ENCODE measurements at places on chromosomes 13 and 19.

- DNase-seq, result peak; percentile 72
These were observed at the start of gene TNFSF9 for GRCh38 chr19:6530386-6531162. TSS of gene TNFSF9 (plus strand) at chr19:6531026. CDS start at chr19:6531037, 11 bp downstream.

DNA sequence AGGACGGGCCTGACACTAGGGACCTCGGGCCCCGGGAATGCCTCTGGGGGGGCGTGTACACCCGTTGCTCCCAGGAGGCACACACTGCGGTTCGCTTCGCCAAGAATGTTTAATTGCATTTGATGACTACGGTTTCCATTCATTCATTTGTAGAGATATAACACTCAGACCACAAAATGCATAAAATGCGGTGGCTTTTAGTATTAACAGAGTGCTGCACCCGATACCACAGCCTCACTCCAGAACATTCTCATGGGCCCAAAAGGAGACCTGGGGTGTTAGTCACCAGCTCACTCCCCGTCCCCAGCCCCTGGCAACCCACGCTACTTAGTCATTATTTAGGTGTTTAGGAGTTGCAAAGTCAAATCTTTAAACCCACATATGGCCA, 21.8 kb downstream of the HCN2 start:
- DNase-seq, result peak; percentile 40

DNA sequence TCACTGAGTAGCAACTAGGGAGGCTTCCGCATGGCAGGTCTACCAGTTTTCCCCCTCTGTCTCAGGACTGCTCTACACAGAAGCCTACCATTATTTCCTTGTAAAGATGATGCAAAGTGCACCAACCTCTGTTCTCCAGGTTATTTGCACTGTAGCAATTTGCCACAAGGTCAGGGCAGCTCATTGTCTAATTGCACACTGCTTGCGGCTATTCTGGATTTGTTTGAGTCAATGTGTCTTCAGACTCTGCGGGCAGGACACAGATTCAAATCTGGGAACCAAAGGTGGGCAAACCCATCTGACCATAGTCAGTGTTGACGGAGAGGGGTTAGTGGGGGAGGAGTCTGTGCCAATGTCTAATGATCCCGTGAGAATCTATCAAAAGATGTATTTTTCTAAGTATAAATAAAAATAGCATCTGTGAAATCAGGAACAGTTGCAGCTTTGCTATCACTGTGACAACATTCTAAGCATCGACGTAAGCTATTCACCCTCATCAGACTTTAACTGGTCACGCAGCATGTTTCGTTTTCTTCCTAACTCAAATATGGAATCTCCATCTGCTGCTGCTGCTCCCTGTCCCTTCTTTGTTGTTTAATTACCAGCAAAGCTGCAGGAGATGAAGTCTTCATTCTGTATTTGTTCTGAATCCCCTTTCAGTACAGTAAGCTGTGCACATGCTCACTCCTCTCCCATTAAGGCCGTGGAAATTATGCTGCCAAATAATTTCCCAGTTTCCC, 26.4 kb downstream of the CYSLTR2 start:
- no peak for DNase-seq

- DNase-seq, result no peak
These were observed 8.3 kb downstream of the TRPM4 start for GRCh38 chr19:49165865-49166301.

- no peak for DNase-seq
These were observed 90.9 kb upstream of the ZNF507 start for GRCh38 chr19:32254509-32254890.

DNA sequence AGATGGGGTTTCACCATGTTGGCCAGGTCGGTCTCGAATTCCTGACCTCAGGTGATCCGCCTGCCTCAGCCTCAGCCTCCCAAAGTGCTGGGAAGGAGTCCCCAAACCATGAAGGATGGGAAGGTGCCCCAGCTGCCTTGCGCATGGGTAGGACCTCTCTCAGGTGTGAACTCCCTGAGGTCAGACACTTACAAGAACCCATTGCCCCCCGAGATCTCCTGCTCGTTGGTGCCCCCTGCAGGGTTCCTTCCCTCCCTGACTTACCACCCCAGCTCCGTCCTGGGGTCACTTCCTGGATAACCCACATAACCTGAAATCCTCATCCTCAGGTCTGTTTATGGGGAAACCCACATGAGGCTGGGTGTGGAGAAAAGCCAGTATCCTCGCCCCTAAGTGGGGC, 41.7 kb downstream of the UNC13A start:
- DNase-seq, result no peak

- peak; percentile 94 for DNase-seq
These were observed at the start of gene SLC1A5 for GRCh38 chr19:46788262-46788967. TSS of gene SLC1A5 (minus strand) at chr19:46788594. CDS start at chr19:46787965, 629 bp downstream.

DNA sequence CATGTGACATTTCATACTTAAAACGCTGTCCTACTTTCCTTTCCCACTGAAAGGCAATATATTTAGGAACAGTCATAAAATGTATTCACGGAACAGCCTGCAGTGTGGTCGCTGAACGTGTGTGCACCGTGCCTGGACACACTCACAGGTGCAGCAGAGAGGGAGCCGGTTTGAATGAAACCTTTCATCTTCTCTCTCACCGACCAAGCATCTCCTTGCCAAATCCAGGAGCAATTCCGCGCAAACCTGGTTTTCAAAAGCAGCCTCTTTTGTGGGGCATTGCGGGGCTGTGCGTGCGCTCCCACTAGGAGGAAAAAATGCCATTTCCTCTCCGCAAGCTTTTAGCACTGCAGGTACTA, 1.0 kb downstream of the DCLK1 start:
- no peak for DNase-seq

- DNase-seq, result no peak
These were observed 27.8 kb upstream of the TDRD3 start for GRCh38 chr13:60369242-60369641.

- no peak for DNase-seq
These were observed 10.0 kb upstream of the ATP12A start for GRCh38 chr13:24670174-24670573.

DNA sequence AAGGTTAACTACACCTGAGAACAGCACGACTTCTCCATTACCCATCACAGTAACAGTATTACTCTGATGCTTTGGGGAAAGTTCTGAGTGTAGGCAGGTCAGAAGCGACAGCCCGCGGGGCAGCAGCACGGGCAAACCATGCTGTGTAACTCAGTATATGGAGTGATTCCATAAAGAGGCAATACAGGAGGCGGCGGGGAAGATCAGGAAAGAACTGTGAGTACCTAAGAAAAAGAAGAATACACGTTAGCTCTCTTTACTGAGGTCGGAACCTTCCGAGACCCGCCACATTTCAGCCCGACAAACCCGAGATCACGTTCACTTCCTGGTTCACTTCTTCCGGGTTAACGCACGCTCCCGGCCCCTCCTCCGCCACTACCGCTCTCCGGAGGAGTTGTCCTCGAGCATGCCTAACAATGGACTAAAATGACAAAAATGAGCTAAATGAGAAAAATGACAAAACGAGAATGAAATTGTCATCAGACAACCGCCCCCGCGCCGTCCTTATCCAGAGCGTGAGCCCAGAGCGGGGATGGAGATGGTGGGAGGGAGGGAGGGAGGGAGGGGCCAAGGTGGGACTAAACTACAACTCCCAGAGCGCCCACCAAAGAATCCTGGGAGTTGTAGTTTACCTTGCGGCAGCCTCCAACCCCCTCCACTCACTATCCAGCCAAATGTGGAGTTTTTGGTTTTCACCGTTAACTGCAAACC, at the start of gene MTRF1:
MTRF1 (minus strand) TSS at position 316 of the 711 bp plus-strand sequence. CDS start 2,669 bp downstream, outside the sequence.
- DNase-seq, result peak; percentile 72

DNA sequence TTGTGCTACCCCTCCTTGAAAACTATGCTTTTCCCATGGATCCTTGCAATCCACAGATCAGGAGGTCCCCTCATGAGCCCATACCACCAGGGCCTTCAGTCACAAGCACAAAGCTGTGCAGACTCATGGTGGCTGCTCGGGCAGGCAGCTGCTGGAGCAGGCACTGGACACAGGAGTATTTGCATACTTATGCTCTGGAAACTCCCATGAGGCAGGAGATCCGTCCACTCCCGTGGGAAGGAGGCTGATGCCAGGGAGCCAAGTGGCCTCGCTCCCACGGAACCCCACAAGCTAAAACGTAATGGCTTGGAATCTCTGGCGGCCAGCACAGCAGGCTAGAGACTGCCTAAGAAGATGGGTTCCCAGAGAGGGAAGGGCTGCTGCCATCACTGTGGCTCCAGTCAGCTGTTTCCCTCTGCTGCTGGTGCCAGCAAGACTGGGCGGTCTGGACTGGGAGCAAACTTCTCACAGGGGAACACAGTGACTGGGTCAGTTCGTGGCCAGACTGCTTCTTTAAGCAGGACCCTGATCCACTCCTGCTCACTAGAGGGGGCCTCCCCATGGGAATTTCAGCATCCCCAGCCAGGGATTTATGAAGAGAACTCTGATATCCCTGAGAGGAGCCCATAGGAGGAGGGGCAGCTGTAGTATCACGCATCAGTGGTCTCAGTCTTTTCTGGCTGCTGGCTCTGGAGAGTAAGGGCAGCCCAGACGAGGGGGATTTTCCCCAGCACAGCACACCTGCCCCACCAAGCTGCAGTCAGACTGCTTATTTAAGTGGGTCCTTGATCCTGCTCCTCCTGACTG, 370.3 kb upstream of the ATXN8OS start:
- DNase-seq, result no peak

DNA sequence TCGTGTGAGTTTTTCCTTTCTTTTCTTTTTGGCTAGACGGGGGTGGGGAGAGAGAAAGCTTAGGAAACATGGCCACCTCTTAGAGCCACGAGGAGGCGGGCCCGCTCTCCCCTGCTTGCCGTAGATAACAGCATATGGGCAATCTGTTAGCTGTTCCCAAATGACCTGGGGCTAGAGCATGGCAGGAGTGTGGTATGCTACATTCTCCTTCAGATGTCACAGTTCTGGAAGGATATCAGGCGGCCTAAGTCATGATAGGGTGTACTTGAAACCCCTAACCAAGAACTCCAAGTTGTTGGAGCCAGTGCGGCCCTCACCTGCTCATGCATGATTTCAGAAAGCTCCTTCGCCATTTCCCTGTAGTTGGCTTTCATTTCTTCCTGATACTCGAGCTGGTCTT, 44.3 kb upstream of the SLC15A1 start:
- no peak for DNase-seq

DNA sequence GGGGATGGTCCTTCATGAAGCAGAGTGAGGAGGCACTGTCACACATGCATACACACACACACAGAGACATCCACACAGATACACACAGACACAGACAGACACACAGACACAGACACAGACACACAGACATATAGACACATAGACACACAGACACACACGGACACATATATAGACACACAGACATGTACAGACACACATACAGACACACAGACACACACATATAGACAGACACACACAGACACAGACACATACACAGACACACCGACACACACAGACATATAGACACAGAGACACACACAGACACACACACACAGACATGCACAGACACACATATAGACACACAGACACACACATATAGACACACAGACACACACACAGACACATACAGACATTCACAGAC, 173.9 kb downstream of the URI1 start:
- DNase-seq, result no peak

DNA sequence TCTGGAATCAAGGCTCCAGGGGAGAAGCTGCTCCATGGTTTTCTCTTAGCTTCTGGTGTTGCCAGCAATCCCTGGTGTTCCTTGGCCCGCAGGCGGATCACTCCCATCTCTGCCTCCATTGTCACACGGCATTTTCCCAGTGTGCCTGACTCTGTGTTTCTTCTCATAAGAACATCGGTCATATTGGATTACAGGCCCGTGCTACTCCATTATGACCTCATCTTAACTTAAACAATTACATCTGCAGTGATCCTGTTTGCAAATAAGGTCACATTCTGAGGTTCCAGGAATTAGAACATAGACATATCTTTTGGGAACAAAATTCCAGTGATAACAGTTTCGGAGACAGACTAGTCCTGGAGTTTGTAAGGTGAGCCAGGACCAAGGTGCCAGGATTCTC, 23.5 kb upstream of the ALOX5AP start:
- DNase-seq, result no peak

DNA sequence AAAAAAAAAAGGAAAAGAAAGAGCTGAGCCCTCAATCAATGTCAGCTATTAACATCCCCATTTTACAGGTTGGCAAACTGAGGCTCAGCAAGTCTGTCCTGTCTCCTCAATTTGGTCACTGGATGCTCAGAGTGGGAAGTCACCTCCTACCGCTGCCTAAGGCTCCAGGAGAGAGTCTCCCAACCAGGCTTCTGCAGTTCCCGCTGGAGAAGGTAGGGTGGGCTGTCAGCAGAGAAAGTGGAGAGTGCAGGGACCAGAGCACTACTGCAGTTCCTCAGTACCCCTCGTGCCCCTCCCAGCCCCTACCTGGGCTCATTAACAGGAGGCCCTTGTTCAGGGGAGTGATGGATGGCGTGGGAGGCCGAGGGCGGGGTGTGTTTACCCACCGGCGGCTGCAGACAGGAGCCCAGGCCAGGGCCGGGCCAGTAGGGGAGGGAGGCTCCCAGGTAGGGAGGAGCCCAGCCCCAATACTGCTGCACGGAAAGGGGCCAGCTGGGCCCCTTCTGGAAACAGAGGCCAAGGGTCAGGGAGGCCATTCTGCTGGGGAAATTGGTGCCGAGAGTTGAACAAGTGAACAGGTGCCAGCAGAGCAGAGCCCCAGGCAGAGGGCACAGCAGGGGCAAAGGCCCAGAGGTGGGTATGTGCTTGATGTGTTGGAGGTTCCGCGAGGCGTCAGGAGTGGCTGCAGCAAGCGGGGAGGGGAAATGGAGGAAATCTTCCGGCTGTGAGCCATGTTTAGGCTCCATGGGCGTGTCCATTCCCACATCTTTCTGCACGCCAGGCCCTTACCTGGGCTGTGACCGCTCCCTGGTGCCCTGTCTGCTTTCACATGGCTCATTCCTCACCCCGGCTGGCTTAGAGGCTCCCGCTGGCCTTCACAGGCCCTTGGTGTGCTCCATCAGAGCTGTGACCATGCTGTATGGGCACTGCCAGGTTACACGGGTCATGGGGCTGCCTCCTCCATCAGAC, 7.6 kb upstream of the COMP start:
- DNase-seq, result no peak

DNA sequence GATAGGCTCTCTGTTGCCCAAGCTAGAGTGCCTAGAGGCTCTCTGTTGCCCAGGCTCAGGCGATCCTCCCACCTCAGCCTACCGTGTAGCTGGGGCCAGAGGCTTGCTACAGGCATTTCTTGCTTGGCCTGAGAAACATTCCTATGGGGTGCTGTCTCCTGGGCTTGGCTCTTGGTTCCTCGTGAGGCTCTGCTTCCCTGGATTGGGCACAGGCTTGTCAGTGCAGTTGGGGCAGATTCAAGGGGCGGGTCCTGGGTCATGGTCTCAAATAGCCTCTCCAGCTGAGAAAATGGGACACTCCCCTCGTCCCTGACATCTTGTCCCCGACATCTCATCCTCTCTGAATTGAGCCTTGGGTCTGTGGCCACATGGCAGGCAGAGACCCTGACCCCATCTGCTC, 4.9 kb downstream of the TSSK6 start:
- no peak for DNase-seq

- no peak for DNase-seq
These were observed 1651.9 kb upstream of the MIR17HG start for GRCh38 chr13:89695343-89696257.

DNA sequence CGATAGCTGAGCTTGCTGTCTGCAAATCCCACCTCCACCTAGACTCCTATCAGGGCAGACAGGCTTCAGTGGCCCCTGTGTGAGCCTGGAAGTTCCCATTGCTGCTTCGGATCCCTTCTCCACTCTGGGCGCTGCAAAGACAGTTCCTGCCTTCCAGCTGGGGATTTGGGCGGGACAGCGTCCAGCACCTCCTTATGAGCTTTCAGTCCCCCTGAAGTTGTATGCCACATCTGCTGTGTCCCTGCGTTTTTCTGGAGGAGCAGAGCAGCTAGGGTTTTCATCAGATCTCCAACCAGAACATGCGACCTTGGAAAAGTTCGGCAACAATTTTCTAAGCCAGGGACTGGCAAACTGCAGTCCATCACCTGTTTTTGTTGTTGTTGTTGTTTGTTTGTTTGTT, 38.0 kb downstream of the ARHGEF18 start:
- DNase-seq, result no peak

Data from effector CD4-positive, alpha-beta T cell (primary cell).